Activated CD8-positive, alpha-beta T cell treated with anti-CD3 and anti-CD28 coated beads, Interleukin-2, amount 10 ng/mL, durations not matched to agents 7 days and 5 days (primary cell): ENCODE measurements at places on chromosomes 6 and 20. TPM values are rescaled to one million over a fixed set of nuclear protein-coding genes. Genes with fewer than 3 reads are reported as not detected.

Gene PREX1
- total RNA-seq: 152 TPM

Gene PRR18
- not detected for total RNA-seq

Gene SNPH
- 7.6 TPM for total RNA-seq

Gene HLA-DRB1
- 46.0 TPM for total RNA-seq

Gene SAMD3
- total RNA-seq: 28.9 TPM

Gene KIF13A
- total RNA-seq: not detected

Gene ESR1
- total RNA-seq: 0.71 TPM

Gene CD109
- total RNA-seq: 4.4 TPM

Gene CST4
- not detected for total RNA-seq

Gene C20orf202
- total RNA-seq: not detected

Gene ZNF512B
- total RNA-seq: 12.1 TPM

Gene HAO1
- not detected for total RNA-seq

Gene DEFB132
- not detected for total RNA-seq

Gene DLL1
- total RNA-seq: 12.3 TPM

Gene SMAP1
- 38.7 TPM for total RNA-seq

Gene PLEKHG1
- total RNA-seq: 0.76 TPM

Gene SNAP25
- total RNA-seq: not detected

Gene PBOV1
- total RNA-seq: not detected

Gene EMILIN3
- not detected for total RNA-seq

Gene RAB32
- total RNA-seq: not detected

Gene EGFL8
- total RNA-seq: 9.8 TPM

Gene DDX43
- total RNA-seq: 1.2 TPM
